Dorsolateral prefrontal cortex (tissue), 122 donors: ENCODE measurements at places on chromosomes 5 and 9.

GRCh38 chr5:34870382-34870781, 31.4 kb downstream of the TTC23L start:
- no peak for DNase-seq

- DNase-seq: no peak
These were observed 165.8 kb upstream of the STK32A start for GRCh38 chr5:147068998-147069397.

GRCh38 chr5:2300421-2300820, 417.7 kb upstream of the IRX4 start:
- no peak for DNase-seq

DNA sequence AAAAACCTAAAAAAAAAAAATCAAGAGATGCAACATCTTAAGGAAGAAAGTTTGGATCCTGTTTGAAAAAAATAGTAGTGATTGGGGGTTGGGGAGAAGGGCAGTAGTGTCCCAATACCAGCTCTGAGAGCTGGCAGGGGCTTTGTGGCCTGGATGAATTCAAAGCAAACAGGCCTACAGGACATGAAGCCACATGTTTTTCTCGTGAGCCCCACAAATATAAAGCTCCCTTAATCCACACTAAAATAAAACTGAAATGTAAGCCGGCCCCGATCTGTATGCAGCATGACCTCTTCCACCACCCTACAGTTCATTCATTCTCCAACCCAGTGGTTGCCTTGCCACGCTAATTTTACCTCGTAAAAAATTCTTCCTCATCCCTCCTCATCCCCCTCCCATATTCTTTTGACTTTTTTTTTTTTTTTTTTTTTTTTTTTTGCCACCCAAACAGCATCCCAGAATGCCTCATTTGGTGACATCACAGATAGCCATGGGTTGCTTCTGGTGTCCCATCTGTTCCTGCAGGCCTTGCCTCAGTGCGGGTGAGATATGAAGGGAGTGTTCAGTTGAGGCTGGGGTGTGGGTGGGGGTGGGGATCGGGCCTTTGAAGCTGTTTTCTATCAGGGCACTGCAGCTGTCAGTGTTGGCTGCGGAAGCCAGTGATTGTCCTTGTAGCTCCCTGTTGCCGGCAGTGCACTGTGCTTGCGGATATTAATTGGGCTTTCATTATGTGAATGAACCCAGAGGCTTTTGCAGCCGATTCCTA, 81.6 kb upstream of the NFIB start:
- peak; percentile 46 for DNase-seq

GRCh38 chr5:88769165-88769564, 113.8 kb downstream of the MEF2C start:
- DNase-seq: no peak

DNA sequence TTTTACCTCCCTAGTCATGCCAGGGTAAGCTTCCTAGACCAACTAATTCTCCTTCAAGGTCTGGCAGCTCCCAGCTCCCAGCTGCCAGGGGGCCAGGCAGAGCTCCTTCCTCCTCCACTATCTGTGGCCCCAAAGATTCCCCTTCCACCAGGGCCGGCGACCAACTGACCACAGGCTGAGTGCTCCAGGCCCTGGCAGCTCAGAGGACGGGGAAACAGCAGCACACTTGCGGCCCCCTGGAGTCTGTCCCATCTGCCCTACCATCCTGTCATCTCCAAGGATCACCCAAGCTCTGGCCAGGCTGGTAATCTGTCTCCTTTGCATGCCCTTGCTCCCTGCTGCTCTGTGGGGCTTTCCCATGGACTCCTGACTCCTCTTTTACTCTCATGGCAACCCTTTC, 31.2 kb upstream of the BASP1 start:
- DNase-seq: no peak

- no peak for DNase-seq
These were observed 871.4 kb downstream of the MAT2B start for GRCh38 chr5:164376843-164377242.

GRCh38 chr5:19018822-19019221, 969.2 kb downstream of the CDH18 start:
- DNase-seq: no peak

- no peak for DNase-seq
These were observed 58.5 kb downstream of the ZNF462 start for GRCh38 chr9:106921341-106921899.

GRCh38 chr9:81665322-81665871, 23.9 kb downstream of the TLE1 start:
- no peak for DNase-seq

DNA sequence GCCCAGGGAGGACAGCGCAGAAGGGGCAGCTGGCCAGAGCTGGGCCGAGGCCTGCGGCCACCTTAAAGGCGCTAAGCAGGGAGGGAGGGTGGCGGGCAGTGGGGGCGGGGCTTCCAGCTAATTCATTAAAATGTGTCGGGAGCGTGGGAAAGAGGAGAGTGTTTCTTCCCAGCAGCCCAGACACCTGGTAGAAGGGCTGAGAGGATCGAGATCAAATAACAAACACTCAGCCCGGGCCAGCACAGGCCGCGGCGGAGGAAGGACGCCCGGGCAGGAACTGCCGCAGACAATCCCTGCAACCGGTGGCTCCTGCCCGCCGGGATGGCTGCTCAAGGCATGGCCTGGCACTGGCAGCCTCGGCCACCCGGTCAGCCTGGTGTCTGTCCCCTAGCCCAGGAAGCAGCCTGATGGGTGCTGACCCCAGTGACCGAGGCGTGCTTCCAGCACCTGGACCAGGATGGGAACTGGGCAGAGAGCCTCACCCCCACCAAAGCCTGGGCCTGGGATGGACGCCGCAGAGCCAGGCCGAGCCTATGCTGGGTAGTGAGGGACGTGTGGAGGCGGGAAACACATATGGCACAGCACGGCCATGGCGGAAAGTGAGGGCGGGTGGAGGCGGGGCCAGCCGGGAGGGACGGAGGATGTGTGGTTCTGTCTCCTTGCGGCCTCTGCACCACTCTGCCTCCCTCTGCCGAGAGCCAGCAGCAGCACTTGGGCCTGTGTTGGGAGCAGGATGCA, 3.2 kb upstream of the NRARP start:
- peak; percentile 64 for DNase-seq

DNA sequence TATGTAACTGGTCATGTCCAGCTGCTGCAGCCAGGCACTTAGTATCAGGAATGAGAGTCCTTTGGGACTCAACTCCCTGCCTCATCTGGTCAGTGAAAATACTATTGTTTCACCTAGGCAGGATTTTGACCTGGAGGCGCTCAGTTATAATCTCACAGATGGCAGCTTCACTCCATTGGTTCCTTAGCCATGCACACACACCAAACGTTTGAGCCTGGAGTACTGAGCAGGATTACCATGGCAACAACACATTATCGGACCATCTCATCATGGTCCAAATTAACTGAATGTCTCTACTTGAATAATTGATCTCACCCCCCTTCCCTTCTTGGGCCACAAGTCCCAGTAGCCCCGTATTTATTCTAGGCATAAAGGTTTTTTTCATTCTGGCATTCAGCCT, 15.0 kb upstream of the SREK1 start:
- no peak for DNase-seq

DNA sequence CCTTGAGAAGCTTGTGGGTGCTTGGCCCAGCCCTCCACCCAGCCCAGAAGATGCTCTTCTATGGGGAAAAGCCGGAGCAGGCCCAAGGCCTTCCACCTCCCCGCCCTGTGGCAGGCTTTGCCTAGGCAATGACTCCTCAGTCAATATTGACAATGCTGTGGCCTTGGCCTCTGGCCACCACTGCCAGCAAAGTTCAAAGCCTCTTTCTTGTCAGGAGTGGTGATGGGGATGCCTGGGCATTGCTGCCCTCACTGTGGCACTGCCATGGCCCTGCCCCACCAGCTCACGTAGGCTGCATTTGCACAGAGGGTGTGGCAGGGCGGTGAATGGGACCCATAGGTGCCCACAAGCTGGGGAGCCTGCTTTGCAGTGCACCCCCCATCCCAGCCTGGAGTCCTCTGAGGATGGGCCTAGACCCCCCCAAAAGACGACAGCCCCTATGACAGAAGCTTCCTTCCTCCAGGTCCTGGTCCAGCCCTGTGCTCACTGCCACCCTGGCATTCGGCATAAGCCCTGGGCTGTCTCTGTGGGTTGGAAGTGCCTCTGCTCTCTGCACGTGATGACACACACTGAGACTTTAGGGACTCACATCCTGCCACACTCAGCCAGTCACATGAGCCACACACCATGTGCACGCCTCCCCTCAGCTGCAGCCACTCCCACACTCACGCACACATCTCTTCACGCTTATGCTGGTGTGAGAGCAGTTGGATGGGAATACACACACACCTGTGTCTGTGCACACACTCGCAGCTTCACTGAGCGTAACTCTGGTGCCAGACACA, 31.1 kb downstream of the MORN5 start:
- no peak for DNase-seq

DNA sequence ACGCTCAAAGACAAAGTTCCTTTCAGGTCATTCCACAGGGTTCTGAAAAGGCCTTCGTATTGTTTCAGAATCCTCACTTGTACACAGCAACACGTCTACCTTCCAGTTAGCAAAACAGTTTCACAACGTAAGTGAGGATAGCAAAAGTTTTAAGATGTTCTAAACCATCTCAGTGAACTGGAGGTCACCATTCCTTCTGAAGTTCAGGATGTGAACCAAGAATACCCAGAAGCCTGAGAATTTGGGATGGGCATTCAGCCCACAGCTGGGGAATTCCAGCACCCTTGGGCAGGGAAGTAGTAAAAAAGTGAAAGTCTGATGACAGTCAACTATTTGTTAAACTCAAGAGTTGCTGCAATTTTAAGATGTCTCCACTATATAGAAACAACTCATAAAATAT, 224.5 kb downstream of the BNC2 start:
- no peak for DNase-seq

DNA sequence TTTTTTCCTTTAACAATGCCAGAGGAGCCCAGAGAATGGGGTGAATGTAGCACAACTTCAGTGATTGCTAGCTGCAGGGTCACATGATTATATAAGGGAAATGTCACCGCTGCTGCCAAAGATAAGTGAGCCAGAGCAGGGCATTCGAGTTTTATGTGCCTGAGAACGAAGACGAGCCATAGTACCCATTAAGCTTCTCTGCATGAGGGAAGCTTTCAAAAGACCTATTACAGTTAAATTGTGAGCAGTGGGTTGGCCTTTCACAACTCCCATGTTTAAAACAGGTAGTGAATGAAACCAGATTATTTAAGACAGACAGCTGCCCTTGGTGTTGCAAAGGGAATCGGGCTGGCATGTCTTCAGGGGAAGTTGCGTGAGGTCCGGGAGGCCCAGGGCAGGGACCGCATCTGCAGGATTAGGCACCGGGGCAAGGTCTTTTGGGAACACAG, 82.4 kb upstream of the TNFAIP8 start:
- DNase-seq: no peak

DNA sequence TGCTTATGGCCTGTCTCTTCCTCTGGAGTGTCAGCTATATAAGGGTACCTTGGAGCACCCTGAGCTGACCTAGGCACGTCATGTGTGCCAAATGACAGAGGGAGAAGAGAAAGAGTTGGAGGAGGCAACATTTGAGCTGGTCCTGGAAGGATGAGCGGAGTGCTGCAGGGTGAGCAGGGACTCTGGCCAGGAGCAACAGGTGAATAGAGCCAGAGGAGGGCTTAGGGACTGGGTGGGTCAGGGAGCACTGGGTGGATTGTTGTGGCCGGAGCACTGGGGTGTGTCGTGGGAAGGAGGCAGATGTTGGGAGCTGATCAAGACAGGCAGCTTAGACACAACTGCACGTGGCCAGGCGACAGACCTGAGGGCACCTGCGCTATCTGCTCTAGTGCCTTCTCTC, 43.6 kb downstream of the TSPAN17 start:
- no peak for DNase-seq

DNA sequence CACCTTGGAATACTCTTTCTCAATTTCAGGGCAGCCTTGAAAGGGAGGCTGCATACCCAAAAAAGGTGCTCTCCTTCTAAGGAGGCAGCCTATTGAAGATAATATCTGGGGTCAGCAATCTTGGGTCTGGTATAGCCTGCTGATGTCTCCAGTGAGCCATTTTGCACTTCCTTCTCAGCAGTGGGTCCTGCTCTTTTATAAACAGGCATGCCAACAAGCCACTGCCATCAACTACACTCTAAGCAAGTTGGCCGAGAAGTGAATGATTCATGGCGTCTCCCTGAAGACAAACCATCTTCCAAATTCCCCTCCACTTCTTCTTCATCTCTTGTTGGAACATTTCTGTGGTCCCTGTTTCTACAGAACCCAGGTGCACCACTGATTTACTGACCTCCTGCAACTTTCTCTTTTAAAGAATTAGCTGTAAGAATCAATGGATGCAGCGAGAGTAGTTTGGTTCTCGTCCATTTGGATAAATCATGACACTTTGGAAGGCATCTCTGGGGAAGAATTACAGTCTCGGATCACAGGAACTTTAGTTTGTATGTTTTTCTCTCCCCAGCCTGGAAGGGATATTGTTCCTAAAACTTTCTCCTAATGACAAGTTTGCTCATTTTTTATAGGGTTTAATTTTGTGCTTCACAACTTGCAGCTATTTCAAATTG, 108.3 kb downstream of the INSYN2B start:
- no peak for DNase-seq

- no peak for DNase-seq
These were observed 2.4 kb upstream of the HAPLN1 start for GRCh38 chr5:83723031-83723430.
